ENCODE measurements at places on chromosomes 4 and X.

- no peak for DNase-seq
Observed at GRCh38 chr4:109290918-109291317, 11.5 kb downstream of the COL25A1 start.

GRCh38 chr4:5120468-5120867 is 69.2 kb downstream of the STK32B start:
- DNase-seq, result no peak

DNA sequence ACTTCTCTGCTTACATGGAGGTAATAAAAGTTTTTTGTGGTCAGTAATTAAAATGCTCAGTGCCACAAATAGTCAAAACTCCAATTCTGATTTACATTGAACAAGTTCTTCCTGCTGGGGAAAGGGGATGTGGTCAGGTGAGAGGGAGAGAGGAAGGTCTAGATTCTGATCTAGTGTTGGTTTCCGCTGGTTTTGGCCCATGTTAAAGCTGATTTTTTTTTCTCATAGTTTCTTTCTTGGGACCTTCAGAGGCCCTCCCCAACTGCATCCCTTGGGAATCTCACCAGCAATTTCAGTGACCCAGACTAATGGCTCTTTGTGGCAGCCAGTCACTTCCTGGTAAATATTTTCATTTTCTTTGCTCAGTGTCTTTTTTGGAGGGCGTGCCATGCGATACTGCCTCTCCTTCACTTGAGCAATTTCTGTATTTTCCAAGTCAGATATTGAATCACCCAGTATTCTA is 332.7 kb downstream of the RAPGEF2 start:
- no peak for DNase-seq

DNA sequence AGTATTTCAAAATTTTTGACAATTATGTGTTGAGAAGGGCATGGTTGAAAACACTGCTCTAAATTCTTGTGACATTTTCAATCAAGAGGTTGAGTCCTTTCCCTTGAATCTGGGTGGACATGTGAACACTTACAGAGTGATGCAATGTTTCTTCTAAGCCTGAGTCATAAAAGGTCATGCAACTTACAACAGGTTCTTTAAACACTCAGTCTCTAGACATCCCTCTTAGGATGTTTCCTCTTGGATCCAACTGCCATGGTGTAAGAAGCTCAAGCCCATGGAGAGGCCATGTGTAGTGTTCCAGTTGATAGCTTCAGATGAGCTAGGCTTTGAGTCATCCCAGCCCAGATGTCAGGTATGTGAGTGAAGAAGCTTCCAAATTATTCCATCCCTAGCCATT is 232.2 kb upstream of the MAOA start:
- no peak for DNase-seq

- no peak for DNase-seq
Observed at GRCh38 chrX:46831765-46832327, 5.0 kb upstream of the RP2 start.

GRCh38 chrX:40165861-40166260 is 68.1 kb upstream of the BCOR start:
- DNase-seq, result no peak

DNA sequence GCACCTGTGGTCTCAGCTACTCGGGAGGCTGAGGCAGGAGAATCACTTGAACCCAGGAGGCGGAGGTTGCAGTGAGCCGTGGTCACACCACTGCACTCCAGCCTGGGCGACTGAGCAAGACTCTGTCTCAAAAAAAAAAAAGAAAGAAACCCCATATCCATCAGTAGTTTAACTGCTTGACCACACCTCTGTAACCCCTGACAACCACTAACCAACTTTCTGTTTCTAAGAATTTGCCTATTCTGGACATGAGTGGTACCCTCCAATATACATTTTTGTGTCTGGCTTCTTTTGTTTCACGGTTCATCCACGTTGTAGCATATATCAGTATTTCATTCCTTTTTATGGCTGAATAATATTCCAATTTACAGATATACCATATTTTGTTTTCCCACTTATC is 9.1 kb downstream of the PPAT start:
- DNase-seq, result no peak

DNA sequence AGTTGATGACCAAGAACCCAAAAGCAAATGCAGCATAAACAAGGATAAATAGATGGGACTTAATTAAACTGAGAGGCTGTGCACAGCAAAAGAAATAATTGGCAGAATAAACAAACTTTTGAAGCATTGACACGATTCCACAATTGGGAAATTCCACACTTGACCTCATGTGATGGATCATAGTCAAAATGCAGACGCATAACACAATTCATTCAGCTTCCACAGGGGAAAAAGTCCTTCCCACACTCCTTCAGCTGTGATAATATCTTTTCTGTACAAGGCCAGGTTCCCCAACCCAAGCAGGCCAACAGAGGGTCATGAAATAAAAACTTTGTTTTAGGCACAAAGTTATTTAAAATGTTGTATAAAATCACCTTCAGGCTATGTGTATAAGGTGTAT is 66.6 kb upstream of the SLIT2 start:
- DNase-seq, result no peak

DNA sequence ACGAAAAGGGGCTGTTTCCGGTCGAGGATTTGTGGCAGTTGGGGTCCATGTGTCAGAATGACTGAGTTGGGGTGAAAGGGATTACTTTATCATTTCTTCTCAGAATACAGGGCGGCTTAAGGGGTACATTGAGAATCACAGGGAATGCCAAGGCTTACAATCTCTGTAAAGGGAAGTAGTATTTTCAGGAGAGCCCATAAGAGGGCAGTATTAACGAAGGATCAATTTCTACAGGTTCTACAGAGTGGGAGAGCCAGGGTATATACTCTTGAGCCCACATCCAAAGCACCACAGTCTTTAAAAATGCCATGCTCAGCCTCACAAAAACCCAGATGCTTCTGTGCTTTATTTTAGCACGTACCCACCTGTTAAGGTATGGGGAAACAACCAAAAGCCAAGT is 67.7 kb upstream of the ZXDA start:
- DNase-seq, result no peak

All from head of caudate nucleus (tissue), 42 donors.